ENCODE measurements at places on chromosomes 11 and 22.
A peak's percentile ranks its signal among the peaks of the same experiment; 100 is the strongest.

DNA sequence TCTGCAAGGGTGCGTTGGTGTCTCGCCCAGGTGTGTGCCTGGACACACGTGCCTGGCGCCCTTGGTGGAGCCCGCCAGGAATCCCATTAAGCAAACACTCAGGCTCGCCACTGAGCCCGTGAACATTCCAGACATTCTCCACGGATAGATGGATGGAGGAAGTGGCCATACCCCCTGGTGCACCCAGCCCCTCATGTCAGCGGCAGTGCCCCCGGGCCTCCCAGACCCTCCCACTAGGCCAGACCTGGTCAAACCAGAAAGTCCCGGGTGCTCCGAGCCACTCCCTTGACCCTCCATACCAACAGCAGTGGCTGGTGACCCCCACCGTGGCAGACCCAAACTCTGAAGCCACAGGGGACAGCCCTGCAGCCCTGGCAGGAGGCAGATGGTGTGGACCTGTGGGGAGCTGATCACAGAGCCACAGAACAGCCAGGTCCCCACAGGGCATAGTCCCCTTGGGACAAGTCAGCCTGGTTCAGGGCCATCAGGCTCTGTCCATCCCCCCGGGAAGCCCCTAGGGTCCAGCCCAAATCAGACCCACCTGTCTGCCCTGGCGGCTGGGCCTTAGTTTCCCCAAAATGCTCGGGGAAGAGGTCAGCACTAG lies 1.9 kb downstream of the EPS8L2 start:
- H3K4me3 ChIP-seq = no peak overlapping the region
- H3K36me3 ChIP-seq = peaks cover 6% of the 10 kb centered on the region
- H3K27ac ChIP-seq = no peak overlapping the region
- DNase-seq = no peak
- no peaks in the 10 kb centered on the region for H3K27me3 ChIP-seq

DNA sequence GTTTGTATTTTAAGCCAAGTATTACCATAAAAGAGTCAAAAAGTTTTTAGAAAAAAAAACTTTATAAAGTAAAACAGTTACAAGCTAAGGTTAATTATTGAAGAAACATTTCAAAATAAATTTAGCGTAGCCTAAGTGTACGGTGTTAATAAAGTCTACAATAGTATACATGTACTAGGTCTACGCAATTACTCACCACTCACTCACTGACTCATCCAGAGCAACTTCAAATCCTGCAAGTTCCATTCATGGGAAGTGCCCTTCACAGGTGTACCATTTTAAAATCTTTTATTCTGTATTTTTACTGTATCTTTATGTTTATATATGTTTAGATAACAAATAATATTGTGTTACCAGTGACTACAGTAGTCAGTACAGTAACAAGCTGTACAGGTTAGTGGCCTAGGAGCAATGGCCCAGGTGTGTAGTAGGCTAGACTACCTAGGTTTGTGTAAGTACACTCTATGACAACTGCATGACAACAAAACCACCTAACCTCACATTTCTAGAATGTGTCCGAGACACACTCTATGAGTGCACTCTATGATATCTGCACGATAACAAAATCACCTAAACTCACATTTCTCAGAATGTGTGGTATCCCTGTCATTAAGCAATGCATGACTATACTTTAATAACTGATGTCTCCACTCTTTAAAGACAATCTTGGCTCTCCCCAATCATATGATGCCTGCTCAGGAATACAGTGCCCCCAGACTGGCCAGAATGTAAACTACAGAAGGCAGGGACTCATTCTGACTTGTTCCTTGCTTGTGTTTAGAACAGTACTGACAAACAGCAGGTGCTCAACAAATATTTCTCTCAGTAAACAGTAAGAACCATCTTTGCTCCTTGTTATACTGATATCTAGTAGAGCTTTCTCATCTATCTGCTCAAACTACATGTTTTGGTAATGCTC lies 21.2 kb downstream of the KMT5B start:
- H3K27ac ChIP-seq = no peak overlapping the region
- no peak overlapping the region for H3K4me3 ChIP-seq
- H3K36me3 ChIP-seq = peaks cover 3% of the 10 kb centered on the region
- H3K27me3 ChIP-seq = no peaks in the 10 kb centered on the region
- H3K4me1 ChIP-seq = peaks cover 2% of the 10 kb centered on the region

DNA sequence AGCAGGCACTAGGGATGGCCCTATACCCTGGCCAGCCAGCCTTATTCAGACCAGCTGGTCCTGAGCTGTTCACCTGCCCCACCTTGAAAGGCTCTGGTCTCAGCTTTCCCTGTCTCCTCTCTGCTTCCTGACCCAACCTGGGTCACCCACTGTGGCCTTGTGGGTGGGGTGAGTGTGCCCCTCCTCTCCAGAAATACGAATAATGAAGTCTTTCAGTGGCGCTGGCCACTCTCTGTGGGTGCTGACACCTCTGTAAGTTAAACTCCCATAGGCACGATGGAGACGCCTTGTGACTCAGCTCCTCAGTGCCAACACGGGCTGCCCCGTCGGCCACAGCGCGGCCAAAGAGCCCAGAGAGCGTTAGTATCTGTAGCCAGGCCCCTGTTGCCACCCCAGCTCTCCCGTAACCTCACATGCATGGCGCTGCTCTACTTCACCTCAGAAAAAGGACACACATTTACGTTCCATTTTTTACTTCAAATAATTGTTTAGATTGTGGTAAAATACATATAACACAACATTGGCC lies 74.6 kb upstream of the SEPTIN5 start:
- H3K36me3 ChIP-seq = no peaks in the 10 kb centered on the region
- no peak overlapping the region for H3K27ac ChIP-seq
- H3K4me1 ChIP-seq = no peaks in the 10 kb centered on the region
- DNase-seq = no peak

DNA sequence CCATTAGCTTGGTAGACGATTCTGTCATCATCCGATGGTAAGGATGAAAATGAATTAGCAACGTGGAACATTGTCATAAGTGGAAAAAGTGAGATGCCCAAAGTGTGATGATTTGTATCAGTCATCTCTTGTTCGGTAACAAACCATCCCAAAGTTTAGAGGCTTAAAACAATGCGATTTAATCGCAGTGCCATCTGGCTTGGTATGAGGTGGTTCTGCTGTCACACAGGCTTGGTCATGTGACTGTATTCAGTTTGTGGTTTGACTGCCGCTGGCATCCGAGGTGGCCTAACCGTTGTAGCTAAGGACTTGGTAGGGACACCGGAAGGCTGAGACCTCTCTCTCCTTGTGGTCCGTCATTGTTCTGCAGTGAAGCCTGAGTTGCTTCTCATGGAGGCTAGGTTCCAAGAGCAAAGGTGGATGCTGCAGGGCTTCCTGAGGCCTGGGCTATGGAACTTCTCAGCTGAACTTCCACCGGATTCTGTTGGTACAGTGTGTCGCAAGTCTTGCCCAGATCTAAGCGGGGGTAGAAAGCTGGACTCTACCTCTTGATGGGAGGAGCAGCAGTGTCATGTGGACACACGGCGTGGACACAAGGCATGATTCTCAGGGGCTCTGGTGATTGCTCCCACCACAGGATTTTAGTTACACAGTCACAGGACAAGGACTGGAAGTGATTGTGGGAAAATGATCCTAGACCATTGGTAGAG lies 36.3 kb downstream of the BCR start:
- peaks cover 44% of the 10 kb centered on the region for H3K4me1 ChIP-seq
- no peaks in the 10 kb centered on the region for H3K36me3 ChIP-seq
- H3K27ac ChIP-seq = peak overlapping the region; percentile 37
- no peak overlapping the region for H3K4me3 ChIP-seq
- DNase-seq = no peak
- H3K27me3 ChIP-seq = no peaks in the 10 kb centered on the region

DNA sequence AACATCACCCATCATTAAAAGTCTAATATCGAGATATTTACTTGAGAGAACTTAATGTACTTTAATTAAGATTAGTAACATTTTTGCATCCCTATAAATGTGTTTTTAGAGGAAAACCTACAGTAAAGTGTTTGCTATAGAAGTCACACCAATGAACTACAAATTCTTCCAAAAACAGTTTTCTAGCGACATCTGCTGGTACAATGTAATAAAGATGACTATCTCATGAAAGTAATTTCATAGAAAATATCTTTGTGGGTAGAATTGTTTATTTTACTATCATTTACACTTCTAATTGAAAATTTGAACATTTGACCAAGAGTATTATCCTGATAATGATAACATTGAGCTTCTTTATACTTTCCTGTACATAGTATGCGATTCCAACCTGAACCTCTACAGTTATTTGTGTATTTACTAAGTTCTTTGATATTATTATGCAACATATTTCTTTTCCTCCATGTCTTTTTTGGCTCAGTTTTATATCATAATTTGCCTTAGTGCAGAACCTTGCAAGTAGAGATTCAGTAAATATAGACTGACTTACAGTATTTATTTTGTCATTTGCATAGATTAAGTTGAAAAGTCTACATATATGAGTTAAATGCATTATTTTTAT lies 252.7 kb downstream of the TMEM135 start:
- no peak overlapping the region for H3K4me3 ChIP-seq
- H3K4me1 ChIP-seq = no peaks in the 10 kb centered on the region
- no peak overlapping the region for H3K27ac ChIP-seq
- no peaks in the 10 kb centered on the region for H3K36me3 ChIP-seq
- peak; percentile 64 for DNase-seq

- peaks cover 10% of the 10 kb centered on the region for H3K4me1 ChIP-seq
- no peak overlapping the region for H3K27ac ChIP-seq
- H3K4me3 ChIP-seq = no peak overlapping the region
These were observed 10.6 kb downstream of the TENM4 start for GRCh38 chr11:79430280-79430679.

DNA sequence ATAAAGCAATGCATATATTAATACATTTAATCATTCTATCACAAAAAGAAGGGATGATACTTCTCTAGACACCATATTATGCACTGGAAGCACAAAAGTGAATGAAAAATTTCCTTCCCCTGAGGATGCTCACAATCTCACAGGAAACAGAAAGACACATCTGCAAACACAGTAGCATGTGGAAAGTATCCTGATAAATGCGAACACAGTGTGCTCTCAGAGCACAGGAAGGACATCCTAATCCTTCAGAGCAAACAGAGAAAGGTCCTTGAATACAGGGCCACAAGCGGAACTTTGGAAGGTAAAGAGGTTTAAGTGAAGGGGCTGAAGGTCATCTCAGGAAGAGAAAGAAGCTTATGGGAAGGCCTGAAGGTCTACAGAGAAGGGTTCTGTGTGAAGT lies 524.6 kb upstream of the LRRC4C start:
- no peak overlapping the region for H3K4me3 ChIP-seq
- H3K4me1 ChIP-seq = no peaks in the 10 kb centered on the region
- H3K27ac ChIP-seq = no peak overlapping the region
- no peaks in the 10 kb centered on the region for H3K36me3 ChIP-seq
- DNase-seq = no peak

- no peak overlapping the region for H3K27ac ChIP-seq
- H3K4me3 ChIP-seq = no peak overlapping the region
- H3K4me1 ChIP-seq = no peaks in the 10 kb centered on the region
- no peak for DNase-seq
These were observed 860.7 kb upstream of the CCDC90B start for GRCh38 chr11:84146826-84147225.

DNA sequence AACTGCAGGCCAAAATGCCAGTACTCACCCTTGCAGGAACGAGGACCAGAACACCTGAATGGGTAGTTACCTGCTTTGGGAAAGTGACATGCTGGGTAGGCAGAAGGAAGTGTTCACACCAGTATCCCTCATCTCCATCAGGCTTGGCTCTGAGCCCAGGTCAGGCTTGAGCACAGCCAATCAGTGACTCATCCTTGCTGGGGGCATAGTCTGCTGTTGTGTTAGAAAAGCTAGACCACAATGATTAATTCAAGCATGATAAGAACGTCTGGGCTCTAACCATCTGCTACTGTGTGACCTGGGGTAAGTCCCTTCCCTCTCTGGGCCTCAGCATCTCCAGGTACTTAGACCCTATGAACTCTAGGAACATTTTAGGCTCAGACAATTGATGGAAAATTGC lies 450.4 kb downstream of the MIAT start:
- peak; percentile 94 for DNase-seq
- H3K4me3 ChIP-seq = no peak overlapping the region
- H3K4me1 ChIP-seq = peaks cover 13% of the 10 kb centered on the region
- H3K27me3 ChIP-seq = peaks cover 8% of the 10 kb centered on the region
- no peaks in the 10 kb centered on the region for H3K36me3 ChIP-seq

DNA sequence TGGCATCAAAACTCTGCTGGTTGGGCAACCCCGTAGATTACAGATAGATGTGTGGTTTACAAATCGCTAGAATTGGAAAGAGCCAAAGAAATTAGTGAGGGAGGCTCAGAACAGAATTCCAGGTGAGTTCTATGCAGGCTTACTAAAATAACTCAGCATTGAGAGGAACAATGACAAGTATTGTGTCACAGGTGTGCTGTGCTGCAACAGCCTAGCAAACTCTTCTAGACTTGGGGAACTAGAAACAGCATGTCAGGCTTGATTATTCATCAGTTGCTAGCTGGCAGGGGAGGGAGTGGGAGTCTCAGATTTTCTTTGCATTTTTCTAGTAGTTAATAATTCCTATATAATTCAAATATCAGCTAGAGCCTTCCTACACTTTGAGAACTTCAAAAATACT lies 26.3 kb upstream of the RASD2 start:
- no peak overlapping the region for H3K27ac ChIP-seq
- H3K4me3 ChIP-seq = no peak overlapping the region
- peaks cover 16% of the 10 kb centered on the region for H3K27me3 ChIP-seq
- peaks cover 9% of the 10 kb centered on the region for H3K4me1 ChIP-seq
- no peaks in the 10 kb centered on the region for H3K36me3 ChIP-seq
- DNase-seq = no peak

DNA sequence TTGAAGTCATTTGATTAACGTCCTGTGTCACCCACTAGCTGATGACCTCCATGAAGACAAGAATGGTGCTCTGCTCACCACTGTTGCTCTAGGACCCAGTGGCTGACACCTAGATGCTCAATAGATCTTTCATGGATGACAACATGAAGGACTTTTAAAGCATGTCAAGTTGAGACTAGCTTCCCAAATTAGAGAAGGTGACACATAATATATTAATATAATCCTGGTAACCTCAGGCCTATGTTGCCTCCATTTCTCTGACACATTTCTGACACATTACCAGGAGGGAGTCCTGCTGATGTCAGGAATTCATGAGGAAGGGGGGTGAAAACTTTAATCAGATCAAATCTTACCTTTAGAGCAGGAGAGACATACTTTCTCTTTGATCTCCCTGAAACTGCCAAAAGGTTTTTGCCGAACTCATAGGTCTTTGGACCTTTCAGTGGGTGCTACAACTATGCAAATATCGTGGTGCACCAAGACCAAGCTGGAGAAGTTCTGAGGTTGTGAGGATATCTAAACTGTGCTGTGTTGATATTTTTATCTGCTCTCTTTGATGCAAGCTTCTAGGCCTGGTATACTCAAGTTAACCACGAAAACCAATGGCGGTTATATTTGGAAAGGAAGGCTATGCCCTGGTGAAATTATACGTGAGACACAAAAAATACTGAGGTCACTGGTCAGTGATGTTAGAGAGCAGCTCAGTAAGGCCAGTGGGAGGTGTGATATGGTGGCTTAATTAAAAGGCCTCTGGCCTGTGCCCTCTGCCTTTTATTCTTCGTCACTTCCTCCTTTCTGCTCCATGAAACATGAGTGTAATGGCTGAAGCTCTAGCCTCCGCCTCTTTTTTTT lies 13.2 kb upstream of the AMPD3 start:
- no peak for DNase-seq
- H3K27me3 ChIP-seq = no peaks in the 10 kb centered on the region
- peaks cover 3% of the 10 kb centered on the region for H3K4me1 ChIP-seq

GRCh38 chr22:46068181-46068592 lies 82.1 kb upstream of the PPARA start:
- no peaks in the 10 kb centered on the region for H3K27me3 ChIP-seq
- H3K4me1 ChIP-seq = peaks cover 11% of the 10 kb centered on the region
- DNase-seq = no peak
- H3K4me3 ChIP-seq = no peak overlapping the region

- peaks cover 34% of the 10 kb centered on the region for H3K36me3 ChIP-seq
- peaks cover 22% of the 10 kb centered on the region for H3K4me1 ChIP-seq
- H3K27me3 ChIP-seq = no peaks in the 10 kb centered on the region
- H3K4me3 ChIP-seq = no peak overlapping the region
- H3K27ac ChIP-seq = no peak overlapping the region
These were observed 5.2 kb downstream of the SBF1 start for GRCh38 chr22:50469377-50470305.

All from IMR-90 (cell line).